ENCODE measurements at places on chromosomes 2 and 18.

GRCh38 chr18:10285283-10285640, 169.2 kb upstream of the APCDD1 start:
- DNase-seq: no peak

GRCh38 chr2:5474716-5475115, 217.5 kb upstream of the SOX11 start:
- DNase-seq: no peak

DNA sequence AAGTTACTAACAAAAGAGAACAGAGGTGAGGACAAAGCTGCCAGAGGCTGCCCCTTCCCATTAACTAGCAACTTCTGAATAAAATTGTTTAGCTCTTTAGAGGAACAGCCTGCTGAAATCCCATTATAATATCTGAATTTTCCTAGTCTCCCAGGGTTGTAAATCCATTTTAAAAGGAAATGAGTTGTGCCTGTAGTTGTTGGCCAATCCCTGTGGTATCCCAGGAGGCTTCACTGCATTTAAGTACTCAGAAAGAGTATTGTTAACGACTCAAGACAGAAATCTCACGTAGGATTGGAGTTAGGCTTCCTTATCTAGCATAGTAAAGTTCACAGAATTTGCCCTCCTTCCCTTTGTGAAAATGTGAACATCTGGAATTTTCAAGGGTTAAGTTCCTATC, 8.9 kb downstream of the LAPTM4A start:
- no peak for DNase-seq

DNA sequence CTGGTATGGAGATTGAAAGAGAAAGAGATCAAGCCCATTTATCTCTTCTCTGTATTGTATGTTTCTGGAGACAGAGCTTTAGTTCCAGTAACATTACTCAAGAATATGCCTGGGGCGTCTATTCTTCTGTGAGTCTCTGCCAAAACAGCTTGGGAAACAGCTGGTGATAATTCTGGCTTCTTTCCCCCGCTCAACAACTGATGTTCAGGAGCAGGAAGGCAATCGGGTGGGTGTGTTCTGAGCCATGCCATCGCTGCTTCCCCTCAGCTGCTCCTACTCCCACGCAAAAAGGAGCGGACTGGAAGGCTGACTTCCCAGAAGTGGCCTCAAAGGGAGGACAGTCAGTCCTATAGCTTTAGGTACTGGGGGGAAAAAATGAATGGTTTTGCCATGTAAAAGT, 695.1 kb downstream of the PLCL1 start:
- no peak for DNase-seq

GRCh38 chr2:170340693-170341068, 162.7 kb downstream of the MYO3B start:
- DNase-seq: no peak

- no peak for DNase-seq
Measured at GRCh38 chr2:224572338-224572737, 12.8 kb downstream of the CUL3 start.

- no peak for DNase-seq
Measured at GRCh38 chr2:146817613-146818012, 1027.2 kb upstream of the ACVR2A start.

DNA sequence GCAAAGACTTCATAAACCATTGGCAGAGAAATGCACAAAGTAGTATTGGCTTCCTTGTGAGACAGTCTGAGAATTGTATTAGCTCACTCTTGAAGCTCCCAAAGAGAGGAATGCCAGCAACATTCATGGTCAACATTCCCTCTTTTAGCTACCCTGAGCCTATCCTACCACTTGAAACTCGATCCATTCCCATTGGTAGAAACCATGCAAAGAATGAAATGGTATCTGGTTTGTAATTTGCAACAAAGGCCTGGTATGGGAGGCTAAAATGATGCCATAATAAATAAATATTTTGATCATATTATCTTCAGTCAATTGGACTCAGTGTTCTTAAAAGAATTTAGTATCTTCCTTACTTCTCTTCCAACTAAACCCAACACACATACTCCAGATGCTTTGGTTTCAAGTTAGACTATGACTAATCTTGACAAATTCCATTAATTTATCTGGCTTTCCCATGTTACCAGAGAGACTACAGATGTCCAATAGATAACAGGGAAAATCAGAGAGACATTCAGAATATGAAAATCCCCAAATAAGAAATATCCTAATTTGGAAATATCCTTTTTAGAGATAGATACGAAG, 102.9 kb downstream of the DHRS9 start:
- no peak for DNase-seq

DNA sequence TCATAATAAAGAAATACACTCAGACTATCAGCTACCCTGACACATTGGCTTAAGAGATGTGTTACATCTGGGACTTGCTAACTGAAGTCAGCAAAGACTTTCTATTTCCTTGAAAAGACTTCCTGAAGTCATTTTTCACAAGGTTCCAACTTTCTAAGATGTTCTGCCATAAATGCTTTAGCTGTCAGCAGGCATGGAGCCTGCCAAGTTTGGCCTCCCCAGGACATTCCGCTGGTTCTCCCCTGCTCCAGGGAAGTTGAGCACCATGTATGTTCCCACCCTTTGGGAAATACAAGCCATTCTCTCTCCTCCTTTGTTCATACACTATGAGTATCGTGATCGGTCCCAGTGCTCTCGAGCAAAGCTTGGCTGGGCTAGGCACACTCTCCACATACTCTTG, 202.7 kb upstream of the CCDC68 start:
- no peak for DNase-seq

DNA sequence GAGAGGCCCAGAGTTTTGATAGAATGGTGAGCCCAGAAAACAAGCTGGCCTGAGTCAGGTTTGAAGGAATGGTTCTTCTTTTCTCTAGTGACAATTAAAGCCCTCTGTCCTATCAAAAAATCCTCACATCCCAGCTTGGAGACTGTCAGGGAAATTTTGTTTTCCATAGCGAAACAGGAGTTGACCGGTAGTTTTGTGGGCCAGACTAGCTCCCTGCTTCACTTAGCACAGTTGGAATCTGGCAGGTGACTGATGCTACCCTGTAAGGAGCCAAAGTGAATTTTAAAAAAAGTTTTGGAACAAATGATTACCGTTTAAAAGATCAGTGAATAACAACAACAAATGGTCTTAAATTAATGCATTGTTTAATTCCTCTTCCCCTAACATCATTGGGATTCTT, 6.7 kb downstream of the NAB1 start:
- DNase-seq: no peak

DNA sequence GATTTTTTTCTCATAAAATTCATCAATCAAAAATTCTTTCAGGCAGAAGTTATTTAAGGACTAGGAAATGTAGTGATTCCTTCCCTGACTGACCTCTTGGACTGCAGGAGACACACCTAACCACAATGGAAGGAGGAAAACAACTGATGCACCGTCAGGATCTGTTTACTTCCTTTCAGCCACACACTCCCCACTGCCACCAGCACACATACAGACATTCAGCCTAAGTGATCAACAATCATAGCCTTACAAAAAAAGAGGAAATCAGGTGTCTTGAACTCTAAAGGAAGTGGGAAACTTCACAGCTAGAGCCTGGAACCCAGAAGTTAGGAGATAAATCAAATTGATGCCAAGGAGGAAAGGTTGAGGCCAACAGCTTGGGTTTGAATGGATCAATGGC, 213.5 kb upstream of the ACVR2A start:
- DNase-seq: no peak

- no peak for DNase-seq
Measured at GRCh38 chr2:170434900-170435621, 257.1 kb downstream of the MYO3B start.

DNA sequence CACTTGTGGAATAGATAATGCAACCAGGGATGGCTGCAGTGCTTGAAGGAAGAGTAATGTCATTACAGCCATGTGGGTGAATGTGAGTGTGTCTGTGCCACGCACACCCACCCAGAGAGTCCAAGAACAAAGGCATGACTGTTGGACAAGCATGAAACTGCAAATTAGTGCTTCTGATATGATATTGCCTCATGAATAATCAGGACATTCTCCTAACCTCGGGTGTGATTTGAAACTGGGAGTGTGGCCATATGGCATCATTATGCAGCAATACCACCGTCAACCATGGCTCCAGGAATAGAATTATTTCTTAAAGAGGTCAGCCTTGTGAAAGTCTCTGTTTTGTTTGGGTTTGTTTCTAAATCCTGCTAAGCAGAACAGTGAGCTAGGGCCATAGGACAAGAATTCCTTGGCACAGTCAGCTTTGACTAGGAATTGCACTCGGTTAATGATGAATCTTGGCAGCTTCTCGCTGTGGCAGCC, 678.0 kb upstream of the RAB6C start:
- DNase-seq: no peak

DNA sequence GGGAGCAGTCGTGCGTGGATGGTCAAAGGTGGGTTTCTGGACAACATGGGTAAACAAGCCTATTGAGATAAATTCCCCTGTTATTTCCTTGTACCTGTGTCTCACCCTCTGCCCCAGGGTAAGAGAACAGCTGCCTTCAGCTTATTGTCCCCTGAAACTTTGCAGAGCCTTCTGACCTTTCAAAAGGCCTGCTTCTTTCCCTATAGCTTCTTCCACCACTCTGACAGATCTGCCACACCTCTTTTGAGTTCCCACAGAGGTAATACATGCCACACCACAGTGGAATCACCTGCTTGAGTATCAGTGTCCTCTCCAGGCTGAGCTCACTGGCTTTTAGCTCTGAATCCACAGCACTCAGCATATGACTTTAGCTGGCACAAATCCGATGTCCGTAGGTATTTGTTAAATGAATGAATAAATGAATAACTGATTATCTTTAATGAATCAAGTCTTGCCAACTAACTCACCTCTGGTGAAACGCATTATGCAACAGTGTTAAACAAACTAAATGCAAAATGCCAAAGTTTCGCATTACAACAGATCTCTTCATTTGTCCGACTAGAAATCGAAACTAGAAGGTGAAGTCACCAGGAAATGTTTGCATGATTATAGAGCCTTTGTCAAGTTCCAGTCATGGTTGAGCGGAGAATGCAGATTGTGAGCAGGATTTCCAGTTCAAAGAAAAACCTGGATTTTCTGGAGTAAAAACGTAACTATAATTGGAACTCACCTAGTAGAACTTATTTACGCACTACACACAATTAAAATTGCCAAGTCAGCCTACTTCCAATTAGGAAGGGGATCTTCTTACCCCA, 16.4 kb downstream of the DYNAP start:
- DNase-seq: no peak

DNA sequence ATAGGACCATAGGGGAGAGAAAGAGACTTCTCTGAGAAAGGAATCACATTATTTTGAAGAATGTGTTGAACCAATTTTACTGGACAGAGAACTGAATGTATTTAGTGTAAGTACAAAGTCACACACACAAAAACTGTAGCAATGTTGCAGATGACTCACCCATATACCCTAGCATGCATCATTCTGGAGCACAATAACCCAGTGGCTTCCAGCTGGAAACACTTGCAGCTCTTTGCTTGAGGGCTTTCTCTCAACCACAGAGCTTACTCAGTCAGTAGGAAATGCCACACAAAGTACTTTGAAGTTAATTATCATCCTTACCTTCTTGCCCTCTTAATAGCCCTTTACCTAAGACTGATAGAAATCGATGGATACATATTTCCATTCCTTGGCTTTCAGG, 760.0 kb upstream of the FSHR start:
- DNase-seq: no peak

- DNase-seq: no peak
Measured at GRCh38 chr2:206079699-206080465, 6.1 kb downstream of the INO80D start.

GRCh38 chr2:10014418-10015190, 28.7 kb upstream of the KLF11 start:
- no peak for DNase-seq

GRCh38 chr18:32822197-32822596, 49.4 kb upstream of the KLHL14 start:
- DNase-seq: no peak

DNA sequence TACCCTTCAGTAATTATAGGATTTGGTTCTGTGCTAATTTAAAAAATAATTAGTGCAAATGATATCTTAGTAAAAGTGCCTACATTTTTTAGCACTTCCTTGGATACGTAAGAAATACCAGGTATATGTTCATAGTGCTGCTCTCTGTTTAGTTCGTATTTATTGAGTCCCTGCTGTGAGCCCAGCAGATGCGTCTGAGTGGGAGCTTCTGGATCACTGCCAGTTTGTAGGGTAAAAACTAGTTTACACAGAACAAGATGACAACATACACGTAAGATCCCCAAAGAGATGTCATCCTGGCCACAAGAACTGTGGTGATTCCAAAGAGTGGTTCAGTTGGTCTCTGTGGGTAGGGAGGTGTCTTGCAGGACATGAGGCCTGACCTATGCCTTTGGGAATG, 103.2 kb downstream of the CTIF start:
- no peak for DNase-seq

GRCh38 chr18:41875094-41875780, 79.8 kb upstream of the PIK3C3 start:
- DNase-seq: no peak

GRCh38 chr2:240473211-240473610, 37.7 kb downstream of the GPC1 start:
- DNase-seq: no peak

- no peak for DNase-seq
Measured at GRCh38 chr2:148853458-148853857, 21.6 kb upstream of the KIF5C start.

DNA sequence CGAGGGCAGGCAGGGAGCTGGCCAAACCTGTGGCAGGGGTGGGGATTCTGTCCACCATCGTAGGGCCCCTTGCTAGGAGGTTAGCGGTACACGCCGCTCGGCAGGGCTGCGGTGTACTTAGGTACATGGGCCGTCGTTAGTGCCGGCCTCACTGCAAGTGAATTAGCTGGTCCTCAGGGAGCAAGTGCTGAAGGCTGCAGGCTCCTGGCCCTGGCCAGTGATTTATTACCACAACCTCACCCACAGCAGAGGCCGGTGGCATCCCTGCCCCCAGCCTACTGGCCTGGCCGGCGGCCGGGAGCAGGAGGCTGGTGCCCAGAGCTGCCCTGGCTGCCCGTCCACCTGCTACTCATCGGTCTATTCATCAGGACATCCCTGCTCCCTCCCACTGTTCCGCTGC, 19.6 kb upstream of the PTMA start:
- DNase-seq: no peak

DNA sequence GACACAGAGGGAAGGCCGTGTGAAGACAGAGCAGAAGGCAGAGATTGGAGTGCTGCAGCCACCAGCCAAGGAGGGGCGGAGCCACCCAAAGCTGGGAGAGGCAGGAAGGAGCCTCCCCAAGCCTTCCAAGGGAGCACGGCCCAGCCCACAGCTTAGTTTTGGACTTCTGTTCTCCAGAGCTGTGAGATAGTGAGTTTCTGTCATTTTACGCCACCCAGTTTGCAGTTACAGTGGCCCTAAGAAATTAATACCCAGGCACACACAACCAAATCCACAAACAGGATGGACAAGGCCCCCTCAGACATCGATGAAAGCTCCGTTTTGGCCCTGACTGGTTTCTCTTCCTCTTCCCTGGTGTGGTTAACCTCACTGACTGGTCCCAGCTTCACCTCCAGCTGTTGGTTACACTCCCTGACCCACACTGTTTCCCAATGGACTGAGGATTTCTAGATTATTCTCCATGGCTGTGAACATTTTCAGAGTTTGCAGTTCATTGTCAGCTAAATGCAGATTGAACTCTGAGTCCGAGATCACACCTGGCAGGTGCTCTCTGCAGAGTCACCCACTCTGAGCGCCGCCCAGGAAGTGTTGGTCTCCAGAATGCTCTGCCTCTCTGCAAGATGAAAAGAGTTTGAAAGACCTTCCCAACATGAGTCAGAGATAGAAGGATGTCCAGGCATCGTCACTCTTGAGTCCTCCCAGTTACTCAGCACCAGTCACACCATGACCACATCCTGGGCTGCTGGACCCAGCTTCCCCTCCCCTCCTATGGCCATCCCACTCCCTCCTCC, 100.2 kb downstream of the TWIST2 start:
- DNase-seq: no peak

- DNase-seq: no peak
Measured at GRCh38 chr2:99880148-99880963, 262.0 kb downstream of the AFF3 start.

All from activated naive CD4-positive, alpha-beta T cell treated with Interleukin-2 at 50 U/mL for 16 hours (primary cell).